ENCODE measurements at places on chromosomes 13 and 19.

GRCh38 chr13:47798906-47799305 lies 202.2 kb downstream of the SUCLA2 start:
- DNase-seq: no peak

GRCh38 chr19:42068361-42068755 lies 1.6 kb downstream of the GRIK5 start:
- no peak for DNase-seq

DNA sequence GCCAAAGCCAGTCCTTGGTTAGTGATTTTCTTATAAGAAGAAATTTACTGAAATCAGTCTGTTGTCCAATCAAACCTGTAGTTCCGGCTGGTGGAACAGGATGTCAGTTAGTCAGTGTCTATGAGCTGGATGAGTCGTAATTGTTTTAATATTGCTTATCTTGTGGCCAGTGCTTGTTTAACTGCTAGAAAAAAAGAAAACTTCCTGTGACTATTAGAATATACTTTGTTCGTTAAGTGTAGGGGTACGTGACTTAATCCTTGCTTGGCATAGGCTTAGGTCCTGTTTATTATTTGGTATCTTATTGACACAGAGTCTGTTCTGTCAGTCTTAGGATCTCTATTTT lies 1484.8 kb upstream of the MIR17HG start:
- DNase-seq: no peak

DNA sequence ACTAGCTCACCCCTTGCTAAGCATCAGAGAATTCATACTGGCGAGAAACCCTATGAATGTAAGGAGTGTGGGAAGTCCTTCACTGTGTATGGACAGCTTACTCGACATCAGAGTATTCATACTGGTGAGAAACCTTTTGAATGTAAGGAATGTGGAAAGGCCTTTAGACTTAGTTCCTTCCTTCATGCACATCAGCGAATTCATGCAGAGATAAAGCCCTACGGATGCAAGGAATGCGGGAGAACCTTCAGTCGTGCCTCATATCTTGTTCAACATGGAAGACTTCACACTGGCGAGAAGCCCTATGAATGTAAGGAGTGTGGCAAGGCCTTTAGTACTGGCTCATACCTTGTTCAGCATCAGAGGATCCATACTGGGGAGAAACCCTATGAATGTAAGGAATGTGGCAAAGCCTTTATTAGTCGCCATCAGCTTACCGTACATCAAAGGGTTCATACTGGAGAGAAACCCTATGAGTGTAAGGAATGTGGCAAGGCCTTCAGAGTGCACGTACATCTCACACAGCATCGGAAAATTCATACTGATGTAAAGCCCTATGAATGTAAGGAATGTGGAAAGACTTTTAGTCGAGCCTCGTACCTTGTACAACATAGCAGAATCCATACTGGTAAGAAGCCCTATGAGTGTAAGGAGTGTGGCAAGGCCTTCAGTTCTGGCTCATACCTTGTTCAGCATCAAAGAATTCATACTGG lies 17.3 kb downstream of the ZNF30 start:
- DNase-seq: no peak

DNA sequence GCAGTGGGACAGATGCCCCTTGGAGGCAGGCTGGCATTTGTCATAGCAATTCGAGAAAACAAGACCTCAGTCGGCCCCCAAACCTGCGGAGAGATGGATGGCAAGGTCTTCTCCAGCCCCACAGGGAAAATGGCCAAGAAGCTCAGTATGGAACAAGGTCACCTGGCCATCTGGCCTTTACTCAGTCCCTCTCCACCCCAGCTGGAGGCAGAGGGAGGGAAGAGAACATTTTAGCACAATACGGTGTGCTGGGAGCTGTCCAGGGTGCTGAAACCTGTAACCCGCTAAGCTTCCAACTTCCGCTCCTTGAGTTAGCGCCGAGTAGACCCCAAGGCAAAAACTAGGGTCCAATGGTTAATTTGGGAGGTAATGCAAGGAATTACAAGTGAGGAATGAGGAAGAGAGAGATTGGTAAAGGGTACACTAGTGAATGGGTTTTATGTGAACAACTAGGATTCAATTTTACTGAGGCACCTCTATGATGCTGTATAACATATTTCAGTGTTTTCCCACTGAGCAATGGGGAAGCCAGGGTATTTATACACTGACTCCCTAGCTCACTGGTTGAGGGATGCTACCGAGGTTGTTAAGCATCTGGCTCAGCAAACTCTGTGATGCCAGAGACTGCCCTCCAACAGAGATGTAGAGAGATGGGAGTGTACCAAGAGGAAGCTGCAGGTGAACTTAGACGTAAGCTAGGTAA lies 64.3 kb downstream of the CACNA1A start:
- peak; percentile 16 for DNase-seq

GRCh38 chr13:50200988-50201387 lies 185.7 kb downstream of the KCNRG start:
- no peak for DNase-seq

GRCh38 chr13:46097015-46097414 lies 7.8 kb downstream of the CPB2 start:
- no peak for DNase-seq

DNA sequence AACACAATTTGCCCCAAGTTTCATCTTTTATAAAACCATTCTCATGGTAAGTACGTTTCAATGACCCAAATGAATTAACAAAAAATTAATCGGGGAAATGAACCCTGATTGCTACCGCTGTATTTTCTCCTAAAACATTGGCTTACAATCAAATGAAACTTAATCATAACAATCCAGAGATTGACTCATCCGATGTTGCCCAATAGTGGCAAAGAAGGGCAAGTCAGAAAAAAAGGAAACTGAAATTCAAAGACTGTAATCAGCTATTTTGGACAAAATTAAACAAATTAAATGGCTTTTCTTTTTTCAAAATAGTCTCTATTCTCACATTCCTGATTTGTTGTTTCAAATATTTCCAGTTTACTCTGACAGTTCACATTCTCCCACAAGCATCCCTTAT lies 3.9 kb upstream of the ACOD1 start:
- DNase-seq: no peak

DNA sequence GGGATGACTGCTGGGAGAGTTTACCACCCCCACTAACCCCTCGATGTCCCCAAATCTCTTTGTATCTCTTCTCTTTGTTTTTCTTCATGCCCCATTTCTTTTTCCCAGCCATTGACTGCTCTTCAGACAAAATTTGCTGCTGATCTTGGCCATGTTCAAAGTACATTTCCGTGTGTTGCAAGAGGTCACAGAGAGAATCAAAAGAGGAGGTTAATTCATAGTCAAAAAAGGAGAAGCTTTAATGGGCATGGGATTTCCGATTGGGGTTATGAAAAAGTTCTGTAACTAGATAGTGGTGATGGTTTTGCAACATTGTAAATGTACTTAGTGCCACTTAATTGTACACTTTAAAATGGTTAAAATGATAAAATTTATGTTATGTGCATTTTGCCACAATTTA lies 121.1 kb downstream of the FLT1 start:
- DNase-seq: no peak

DNA sequence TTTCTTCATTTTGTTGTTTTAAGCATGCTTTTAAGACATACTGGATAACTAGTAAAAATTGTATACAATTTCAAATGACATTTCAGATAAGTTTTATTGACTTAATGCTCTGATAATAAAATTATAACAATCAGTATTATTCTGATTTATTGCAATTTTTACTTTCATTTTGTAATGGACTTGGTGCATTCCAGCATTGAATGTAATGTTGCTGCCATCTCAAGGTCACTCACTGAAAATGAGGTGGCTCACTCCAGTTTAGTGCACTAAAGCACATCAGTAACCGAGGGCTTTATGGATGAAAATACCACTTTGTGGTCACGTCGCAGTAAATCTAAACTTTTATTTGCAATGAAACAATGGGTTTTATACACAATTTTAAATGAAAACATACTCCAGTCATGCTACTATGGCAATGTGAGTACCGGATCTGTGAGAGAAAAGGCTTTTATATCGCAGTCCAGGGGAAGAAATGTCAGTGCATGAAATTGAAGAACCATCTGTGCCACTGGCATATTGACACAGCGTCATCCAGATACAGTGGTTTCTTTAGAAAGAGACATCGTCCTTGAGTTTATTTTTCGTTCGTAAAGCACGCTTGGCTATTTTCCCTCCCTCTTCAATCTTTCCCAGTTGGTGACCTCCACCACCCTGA lies 20.7 kb upstream of the ZNF507 start:
- no peak for DNase-seq

GRCh38 chr19:18167011-18167410 lies 6.6 kb upstream of the IFI30 start:
- DNase-seq: no peak

GRCh38 chr19:2363419-2363818 lies 3.4 kb downstream of the TMPRSS9 start:
- DNase-seq: no peak

GRCh38 chr13:77000475-77000874 lies 8.6 kb downstream of the CLN5 start:
- DNase-seq: no peak

DNA sequence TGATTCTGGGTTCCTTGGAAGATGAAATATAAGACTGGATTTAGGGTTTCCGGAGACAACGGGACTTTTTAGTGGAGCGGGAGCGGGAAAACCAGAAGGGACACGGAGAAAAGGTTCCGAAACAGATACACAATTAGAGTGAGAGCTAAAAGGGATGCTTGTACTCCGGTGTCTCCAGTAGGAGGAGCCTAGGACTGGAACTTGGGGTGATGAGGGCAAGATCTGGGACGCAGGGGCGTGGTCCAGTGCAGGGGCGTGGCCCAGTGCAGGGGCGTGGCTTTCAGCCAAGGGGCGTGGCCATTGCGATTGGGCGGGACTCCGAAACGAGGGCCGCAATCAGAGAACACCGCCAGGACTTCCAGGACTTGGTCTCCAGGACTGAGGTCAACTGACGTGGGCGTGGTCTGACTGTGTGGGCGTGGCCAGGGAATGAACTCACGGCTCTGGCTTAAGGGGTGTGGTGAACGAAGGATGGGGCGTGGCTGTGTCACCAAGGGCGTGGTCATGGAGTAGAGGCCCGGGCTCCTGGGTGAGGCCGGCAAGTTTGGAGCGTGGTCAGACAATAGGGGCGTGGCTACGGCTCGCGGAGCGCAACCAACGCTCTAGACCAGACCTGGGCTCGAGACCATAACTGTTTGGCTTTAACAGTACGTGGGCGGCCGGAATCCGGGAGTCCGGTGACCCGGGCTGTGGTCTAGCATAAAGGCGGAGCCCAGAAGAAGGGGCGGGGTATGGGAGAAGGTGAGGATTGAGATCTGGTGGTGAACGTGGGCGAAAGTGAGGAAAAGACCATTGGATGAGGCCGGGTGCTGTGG lies at the start of gene DKKL1:
DKKL1 (plus strand) TSS at position 610 of the 815 bp plus-strand sequence; CDS start at position 732, 122 bp downstream.
- peak; percentile 75 for DNase-seq

- no peak for DNase-seq
Measured at GRCh38 chr13:56706485-56706884, 434.2 kb upstream of the PRR20A start.

DNA sequence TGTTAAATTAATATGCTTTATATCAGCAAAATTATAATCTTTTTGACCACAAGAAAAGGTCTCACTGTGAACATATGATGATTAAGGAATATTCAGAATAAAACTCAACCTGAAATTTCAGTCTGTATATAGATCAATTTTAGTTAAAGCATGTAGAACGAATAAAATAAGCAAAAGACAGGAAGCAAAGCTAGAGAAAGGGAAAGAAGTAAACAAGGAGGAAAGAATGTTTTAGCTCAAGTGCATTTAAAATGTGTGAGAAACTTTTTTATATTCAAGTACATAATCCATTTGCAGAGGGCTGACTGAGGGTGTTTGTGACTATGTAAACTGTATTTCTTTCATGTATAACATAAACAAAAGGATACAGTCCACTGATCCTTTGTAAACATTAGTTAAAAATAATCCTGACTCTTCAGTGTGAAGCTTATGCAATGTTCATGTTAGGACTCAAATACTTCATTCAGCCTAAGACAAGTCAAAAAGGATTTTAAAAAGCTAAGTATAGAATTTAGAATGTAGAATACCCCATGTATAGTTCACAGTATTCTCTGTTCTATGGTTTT lies 472.1 kb downstream of the DIAPH3 start:
- no peak for DNase-seq
